ENCODE measurements at places on chromosomes 6 and 20.

DNA sequence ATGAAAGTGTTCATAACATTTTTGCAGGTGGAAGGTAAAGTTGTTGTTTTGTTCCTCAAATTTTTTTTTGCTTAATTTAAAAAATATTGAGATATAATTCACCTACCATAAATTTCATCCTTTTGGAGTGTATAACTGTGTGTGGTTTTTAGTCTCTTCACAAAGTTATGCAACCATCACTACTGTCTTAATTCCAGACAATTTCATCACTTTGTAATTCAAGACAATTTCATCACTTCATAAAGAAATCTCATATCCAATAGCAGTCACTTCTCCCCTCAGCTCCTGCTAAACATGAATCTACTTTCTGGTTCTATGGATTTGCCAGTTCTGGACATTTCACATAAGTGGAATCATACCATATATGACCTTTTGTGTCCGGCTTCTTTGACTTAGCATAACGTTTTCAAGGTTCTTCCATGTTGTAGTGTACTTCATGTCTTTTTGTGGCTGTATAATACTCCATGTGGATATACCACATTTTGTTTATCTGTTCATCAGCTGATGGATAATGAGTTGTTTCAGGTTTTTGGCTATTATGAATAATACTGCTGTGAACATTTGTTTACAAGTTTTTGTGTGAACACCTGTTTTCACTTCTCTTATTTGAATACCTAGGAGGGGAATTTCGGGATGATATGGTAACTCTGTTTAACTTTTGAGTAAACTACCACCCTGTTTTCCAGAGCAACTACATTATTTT, 18.8 kb downstream of the ZFAND3 start:
- no peak for DNase-seq

- no peak for DNase-seq
Observed at GRCh38 chr6:104638841-104639290, 220.9 kb downstream of the HACE1 start.

- no peak for DNase-seq
Observed at GRCh38 chr20:63750807-63751470, 11.4 kb downstream of the SLC2A4RG start.

GRCh38 chr6:102474041-102474807, 1080.7 kb downstream of the GRIK2 start:
- DNase-seq: no peak

- no peak for DNase-seq
Observed at GRCh38 chr6:4163408-4164116, 28.2 kb upstream of the ECI2 start.

DNA sequence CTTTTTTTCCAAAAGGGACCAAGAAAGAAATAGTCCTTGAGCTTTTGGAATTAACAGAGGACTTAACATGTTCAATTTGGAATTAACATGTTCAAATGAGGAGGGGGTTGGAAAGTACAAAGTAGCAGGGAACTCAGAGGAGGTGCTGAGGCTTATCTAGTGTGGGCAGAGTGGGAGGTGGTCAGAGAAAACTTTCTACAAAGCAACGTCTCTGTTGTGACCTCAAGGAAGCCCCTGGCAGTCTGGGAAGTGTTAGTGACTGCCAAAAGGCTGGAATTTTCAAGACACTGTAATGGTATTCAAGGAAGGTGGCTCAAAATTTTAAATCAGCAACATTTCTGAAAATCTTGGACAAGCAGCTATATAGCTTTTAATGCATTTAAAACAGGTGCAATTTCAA, 7.3 kb downstream of the ECI2 start:
- no peak for DNase-seq

DNA sequence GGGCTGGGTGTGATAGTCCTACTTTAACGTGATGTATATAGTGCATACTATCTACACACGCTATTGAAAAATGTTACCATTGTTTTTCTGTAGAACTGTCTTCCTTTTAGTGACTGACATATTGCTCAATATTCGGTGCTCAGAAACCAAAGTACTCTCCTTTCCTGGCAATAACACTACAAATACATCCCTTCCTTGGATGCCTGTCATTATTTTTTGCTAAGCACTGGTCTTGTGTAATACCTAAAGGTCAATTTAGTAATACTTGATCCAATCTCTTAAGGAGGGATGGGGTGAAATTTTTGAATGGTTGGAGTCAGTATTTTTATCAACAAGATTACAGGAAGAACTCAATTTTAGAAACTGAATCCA, 23.9 kb downstream of the CNR1 start:
- DNase-seq: no peak

- no peak for DNase-seq
Observed at GRCh38 chr6:152959333-152959732, 23.5 kb downstream of the FBXO5 start.

- no peak for DNase-seq
Observed at GRCh38 chr20:50191544-50192363, 1.1 kb downstream of the CEBPB start.

GRCh38 chr6:62037445-62037844, 248.6 kb downstream of the KHDRBS2 start:
- DNase-seq: no peak

DNA sequence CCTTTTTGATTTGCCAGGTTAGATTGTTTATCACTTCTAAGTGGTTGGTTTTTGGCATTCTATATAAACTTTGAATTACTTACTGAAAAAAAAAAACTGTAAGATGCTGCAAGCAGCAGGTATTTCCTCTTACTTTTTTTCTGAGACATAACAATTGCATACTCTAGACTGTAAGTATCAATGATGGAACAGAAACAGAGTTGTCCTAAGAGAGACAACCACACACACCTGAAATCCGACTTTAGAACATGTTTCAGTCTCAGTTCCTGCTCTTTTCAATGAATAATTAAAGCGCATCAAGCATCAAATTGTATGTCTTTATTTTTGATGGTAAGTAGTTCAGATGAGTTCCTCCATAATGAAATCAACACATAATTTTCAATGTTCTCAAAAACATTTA, 105.3 kb upstream of the KHDRBS2 start:
- DNase-seq: no peak

DNA sequence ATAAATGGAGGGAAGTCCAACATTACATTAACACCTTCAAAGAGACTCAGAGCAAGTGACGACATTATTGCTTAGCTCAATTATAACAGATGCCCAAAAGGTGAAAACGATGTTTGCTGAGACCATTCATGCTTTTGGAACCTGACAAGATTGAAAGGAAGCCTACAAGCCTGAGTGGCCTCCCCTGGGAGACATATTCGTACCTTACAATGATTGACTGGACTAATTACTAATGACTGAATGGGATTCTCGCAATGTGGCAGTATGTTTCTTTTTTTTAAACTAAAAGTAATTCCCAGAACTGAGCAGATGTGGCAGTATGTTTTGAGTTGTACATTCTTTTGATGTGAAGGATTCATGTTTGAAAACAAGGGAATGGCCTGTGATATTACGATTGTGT, 49.9 kb downstream of the VEGFA start:
- no peak for DNase-seq

GRCh38 chr20:53883098-53883911, 187.1 kb downstream of the BCAS1 start:
- no peak for DNase-seq

GRCh38 chr6:132698608-132699007, 15.2 kb downstream of the VNN1 start:
- DNase-seq: no peak

DNA sequence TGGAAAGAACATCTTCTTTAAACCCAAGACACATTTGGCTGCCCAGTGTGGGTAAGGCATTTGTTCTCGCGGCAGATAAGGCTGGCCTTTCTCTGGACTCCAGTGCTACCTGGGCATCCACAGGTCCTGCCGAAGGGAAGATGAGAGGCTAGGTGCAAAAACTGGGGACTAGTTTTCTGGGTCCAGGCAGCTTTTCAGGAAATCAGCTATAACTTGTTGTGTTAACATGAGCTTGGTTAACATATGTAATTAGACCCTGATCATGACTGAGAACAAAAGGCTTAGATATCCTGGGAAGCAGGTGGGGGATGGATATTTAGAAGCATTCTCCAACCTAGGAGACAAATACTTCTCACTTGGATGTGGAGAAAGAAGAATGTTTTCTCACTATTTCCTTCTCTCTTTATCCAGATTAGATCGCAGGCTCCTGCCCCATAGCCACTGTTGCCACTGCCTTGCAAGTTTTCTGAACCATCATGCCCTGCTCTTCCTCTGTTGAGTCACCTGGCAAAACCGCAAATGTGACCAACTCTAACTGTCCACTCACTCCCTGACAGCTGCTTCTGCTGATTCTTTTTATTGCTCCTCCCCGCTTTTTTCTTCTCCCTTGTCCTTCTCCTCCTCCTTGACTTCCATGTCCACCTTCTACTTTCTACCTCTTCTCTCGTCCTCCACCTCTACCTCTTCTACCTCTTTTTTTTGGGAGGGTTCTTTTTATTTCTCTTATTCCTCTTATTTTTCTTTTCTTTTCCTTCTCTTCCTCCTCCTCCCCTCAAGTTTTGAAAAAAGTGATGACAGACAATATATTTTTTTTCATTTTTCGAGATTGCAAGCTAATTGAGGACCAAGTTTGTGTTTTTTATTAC, 258.1 kb downstream of the UTRN start:
- no peak for DNase-seq

- DNase-seq: no peak
Observed at GRCh38 chr20:58797371-58798338, 53.0 kb downstream of the GNAS-AS1 start.

- DNase-seq: no peak
Observed at GRCh38 chr6:104969108-104969507, 12.2 kb downstream of the LIN28B start.

DNA sequence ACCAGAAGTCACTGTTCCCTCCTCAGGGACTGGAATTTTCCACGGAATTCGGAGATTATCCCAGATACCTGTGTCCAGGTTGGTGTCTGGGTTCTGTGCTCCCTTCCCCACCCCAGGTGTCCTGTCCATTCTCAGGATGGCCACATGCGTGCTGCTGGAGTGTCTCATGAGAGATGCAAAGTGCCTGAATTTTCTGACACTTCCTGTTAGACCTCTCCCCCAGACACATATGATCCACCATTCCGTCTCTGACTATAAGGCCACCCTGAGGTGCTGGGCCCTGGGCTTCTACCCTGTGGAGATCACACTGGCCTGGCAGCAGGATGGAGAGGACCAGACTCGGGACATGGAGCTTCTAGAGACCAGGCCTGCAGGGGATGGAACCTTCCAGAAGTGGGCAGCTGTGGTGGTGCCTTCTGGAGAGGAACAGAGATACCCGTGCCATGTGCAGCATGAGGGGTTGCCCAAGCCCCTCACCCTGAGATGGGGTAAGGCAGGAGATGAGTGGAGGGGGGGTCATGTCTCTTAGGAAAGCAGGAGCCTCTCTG, 14.4 kb upstream of the HLA-A start:
- no peak for DNase-seq

- DNase-seq: no peak
Observed at GRCh38 chr20:5796331-5797040, 46.3 kb downstream of the SHLD1 start.

GRCh38 chr20:47484303-47484702, 17.4 kb upstream of the NCOA3 start:
- DNase-seq: no peak

- no peak for DNase-seq
Observed at GRCh38 chr6:147441751-147442150, 66.7 kb upstream of the SAMD5 start.

DNA sequence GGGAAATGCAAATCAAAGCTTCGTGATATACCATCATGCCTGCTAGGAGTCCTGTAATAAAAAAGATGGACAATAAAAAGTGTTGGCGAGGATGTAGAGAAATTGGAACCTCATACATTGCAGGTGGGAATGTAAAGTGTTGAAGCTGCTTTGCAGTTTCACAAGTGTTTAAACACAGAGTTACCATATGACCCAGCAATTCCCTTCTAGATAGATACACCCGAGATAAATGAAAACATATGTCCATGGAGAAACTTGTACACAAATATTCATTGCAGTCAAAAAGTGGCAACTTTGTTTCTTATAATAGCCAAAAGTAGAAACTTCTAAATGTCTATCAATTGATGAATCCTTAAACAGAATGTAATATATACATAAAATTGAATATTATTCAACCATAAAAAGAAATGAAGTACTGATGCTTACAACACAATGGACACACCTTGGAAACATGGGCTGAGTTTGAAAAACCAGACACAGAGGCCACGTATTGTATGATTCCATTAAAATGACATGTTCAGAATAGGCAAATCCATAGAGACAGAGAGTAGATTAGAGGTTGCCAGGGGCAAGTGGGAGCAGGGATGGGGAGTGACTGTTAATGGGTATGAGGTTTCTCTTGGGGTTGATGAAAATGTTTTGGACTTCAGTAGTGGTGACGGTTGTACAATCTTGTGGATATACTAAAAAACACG, 20.8 kb upstream of the ERVFRD-1 start:
- DNase-seq: no peak

GRCh38 chr20:50995506-50995905, 27.4 kb downstream of the KCNG1 start:
- no peak for DNase-seq

GRCh38 chr6:91181416-91181815, 594.5 kb upstream of the MAP3K7 start:
- no peak for DNase-seq

GRCh38 chr20:59808729-59809381, 124.6 kb downstream of the SYCP2 start:
- no peak for DNase-seq

GRCh38 chr6:37303891-37304503, 46.1 kb upstream of the TMEM217 start:
- DNase-seq: peak; percentile 45

- no peak for DNase-seq
Observed at GRCh38 chr20:52290569-52290968, 99.0 kb upstream of the ZFP64 start.

GRCh38 chr6:75377386-75377785, 92.8 kb upstream of the TMEM30A start:
- no peak for DNase-seq

DNA sequence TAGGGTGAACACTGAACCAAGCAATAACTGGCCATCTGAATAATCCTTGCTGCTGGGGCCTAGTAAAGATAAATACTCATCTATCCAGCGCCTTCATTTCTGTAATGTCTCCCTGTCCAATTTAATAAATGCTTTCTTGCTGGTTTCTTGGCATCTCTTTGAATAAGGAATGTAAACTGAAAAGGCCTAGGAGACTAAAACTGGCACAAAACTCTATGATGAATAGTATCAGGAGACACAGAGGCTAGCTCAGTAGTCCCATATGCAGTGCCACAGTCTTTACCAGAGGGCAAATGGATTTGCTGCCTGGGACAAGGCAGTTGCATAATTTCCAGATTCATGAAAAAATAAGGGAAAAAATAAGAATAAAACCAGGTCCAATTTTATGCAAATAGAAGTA, 324.4 kb downstream of the CENPW start:
- DNase-seq: no peak

GRCh38 chr6:26545627-26546026, 7.5 kb downstream of the HMGN4 start:
- no peak for DNase-seq

GRCh38 chr6:70285201-70285600, 17.7 kb downstream of the COL9A1 start:
- DNase-seq: no peak
